Brain (organoid and tissue), 16 donors: ENCODE measurements at places on chromosomes 12 and 14.
A peak's percentile ranks its signal among the peaks of the same experiment; 100 is the strongest.

- no peak for DNase-seq
Observed at GRCh38 chr12:48025281-48025680, 21.0 kb upstream of the COL2A1 start.

DNA sequence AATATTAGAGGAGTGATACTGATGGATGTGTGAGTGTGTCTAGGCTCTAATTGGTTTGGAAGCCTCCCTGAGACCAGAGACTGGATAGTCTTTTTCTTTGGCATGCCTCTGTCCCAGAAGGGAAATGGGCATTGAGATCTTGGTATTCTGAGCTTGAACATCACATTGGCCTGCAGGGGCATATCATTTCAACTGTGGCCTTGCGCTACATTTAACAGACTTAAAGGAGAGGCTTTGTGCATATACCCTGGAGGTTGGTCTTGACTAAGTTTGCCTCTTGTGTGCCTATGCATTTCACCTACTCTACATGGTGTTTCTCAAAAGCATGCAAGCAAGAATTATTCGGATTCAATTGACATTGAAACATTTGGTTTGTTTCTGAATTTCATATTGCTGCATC, 185.4 kb downstream of the TMTC2 start:
- no peak for DNase-seq

GRCh38 chr14:102510616-102511520, 1.3 kb upstream of the ANKRD9 start:
- no peak for DNase-seq

DNA sequence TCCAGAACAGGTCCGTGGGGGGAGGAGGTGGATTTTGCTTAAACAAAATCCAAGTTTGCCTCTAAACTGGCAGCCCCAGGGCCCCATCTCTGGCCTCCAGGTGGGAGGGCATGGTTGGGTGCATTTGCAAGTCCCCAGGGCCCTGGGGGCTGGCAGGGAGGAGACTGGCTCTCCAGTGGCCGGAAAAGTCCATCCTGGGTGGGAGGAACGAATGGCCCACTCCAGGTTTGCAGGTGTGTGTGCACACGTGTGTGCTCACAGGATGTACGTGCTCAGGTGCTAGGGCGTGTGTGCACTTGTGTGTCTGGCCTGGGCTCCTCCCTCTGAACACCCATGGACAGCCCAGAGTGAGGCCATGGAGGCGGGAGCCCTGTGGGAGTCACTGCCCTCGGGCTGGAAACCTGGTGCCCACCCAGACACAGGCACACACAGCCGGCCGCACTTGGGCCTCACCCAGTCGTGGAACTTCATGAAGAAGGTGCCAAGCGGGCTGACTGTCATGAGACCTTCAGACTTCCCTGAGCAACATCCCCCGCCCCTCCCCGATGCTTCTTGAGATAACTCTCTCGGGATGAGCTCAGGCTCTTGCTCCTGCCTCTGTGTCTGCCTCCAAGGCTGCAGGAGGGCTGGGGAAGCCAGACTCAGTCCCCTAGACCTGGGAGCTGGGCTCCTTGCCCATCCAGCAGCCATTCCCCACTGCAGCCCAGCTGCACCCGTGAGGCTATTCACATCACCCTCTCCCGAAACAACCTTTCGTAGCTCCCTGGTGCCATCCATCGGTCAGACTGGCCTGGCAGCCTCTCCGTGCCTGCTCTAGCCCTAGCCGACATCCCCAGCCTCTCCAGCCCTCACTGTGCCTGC, 9.4 kb downstream of the AHNAK2 start:
- no peak for DNase-seq

DNA sequence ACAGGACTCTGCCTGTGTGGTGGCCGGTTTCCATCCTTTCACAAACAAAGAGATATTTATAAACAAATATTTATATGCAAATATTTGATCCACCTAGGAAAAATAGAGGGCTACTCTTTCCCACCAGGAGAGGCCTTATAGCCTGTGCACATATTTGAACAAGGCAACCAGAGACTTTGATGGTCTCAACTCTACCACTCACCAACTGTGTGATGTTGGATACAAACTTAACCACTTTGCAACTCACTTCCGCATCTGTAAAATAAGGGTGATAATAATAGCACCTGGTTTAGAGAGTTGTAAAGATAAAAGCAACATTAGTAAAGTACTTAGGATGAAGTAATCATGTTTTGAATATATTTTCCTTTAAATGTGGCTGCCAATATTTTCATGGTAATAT, 1.5 kb upstream of the CLEC12A start:
- DNase-seq: no peak

GRCh38 chr12:119627019-119627643, 33.6 kb downstream of the TMEM233 start:
- no peak for DNase-seq

GRCh38 chr12:40647651-40648050, 44.6 kb upstream of the CNTN1 start:
- no peak for DNase-seq

GRCh38 chr14:103260629-103261124, 73.4 kb upstream of the EIF5 start:
- DNase-seq: peak; percentile 33

DNA sequence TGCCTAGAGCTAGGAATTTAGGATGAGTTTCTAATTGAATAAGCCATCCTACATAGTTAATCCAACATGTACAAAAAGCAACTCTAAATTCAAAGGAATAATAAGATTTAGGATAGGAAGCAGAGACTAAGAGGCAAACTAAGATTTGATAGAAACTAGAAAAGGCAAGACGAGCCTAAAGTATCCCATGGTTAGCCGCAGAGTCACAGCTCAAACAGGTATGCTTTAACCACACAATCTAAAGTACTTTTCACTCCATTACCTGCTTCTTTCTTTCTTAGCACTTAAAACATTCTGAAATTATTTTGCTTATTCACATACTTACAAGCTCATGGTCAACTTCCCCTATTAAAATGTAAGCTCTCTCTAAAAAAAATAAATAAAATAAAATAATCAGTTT, 51.8 kb downstream of the OTOGL start:
- DNase-seq: no peak

- DNase-seq: no peak
Observed at GRCh38 chr12:97397008-97397407, 65.6 kb upstream of the RMST start.

DNA sequence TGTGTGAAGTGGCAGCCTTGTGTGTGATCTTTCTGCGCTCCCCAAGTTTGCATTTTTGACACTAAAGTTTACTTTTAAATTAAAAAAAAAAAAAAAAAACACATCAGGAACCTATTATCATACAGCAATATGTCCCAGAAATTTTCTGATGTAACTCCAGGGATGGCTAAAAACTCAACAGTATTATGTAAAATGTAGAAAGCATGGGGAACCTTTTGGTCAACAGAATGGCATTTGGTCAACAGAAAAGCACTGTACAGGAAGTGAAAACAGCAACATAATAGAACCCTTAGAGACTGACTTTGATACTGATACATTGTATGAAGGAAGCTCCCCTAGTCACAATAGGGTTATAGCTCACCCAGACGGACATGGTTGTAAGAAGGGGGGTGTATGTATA, 224.3 kb downstream of the ITPR2 start:
- DNase-seq: no peak

DNA sequence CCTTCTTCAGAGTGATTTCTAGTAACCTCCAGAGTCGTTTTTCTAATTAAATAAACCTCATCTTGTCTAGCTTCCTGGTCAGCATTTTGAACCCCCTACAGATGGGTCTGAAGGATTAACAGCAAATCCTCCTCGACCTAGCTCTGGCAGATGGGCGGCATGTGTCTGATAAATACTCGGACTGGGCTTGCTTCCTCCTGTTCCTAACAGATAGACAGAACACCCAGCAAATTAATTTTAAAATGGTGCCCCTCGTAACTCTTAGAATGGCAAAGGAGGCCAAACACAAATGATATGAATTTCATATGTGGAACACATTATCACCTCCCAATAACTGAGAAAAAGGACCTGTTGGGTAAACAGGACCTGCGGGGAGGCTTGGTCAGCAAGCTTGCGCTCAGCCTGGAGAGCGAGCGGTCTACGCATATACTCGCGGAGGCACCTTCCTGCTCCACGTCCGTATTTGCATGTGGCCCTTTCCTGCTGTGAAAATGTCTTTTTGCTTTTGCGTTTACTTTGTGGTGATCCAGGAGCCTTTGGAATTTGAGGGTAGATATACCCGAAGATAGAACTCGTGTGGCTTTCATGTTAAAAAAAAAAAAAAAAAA, 79.6 kb downstream of the OTX2 start:
- DNase-seq: no peak

DNA sequence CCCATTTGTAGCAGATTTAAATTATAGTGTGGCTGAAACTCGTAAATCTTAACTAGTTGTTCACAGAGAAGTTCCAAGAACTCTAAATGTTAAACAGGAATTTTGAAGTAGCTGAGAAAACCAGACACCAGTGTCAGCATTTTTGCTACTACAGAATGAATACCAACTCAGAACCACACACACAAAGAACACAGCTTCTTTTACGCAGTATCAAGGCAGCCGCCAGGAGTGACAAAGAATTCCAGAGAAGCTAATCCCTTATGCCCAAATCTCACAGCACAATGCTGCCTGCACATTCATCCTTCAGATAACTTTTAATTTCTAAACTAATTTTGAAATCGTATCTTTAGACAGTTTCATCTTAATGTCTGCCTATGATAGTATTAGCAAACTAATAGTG, 37.4 kb downstream of the SLC6A15 start:
- no peak for DNase-seq

GRCh38 chr12:16076557-16076956, 165.4 kb downstream of the DERA start:
- no peak for DNase-seq

DNA sequence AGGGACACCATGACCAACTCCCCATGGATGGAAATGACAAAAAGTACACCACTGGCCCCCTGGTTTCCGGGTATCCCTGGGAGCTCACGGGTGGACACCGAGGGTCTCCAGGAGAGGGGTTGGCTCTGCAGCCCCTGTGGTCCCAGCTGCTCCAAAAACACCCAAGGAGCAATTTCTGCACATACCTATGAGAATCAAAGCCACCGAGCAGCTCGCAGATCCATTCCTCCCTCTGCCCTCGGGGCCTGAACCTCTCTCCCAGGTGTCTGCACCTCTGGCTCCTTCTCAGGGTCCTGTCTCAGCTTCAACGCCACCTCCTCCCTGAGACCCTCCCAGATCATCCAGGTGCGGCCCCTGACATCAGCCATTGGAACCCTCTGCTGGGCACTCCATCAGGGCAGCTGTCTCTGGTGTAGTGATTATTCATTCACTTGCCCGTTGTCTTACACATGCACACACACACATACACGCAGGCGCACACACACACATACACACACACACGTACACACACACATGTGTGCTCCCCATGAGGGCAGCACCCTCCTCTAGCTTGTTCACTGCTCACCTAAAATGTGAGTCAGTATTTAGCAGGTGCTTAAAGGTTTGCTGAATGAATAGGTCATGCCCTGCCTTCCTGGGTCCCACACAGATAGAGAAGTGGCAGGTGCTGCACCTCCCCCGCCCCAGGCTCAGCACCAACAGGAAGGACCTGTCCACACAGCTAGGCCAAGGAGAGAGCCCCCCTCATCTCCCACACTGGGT, 5.9 kb downstream of the RIMBP2 start:
- no peak for DNase-seq

DNA sequence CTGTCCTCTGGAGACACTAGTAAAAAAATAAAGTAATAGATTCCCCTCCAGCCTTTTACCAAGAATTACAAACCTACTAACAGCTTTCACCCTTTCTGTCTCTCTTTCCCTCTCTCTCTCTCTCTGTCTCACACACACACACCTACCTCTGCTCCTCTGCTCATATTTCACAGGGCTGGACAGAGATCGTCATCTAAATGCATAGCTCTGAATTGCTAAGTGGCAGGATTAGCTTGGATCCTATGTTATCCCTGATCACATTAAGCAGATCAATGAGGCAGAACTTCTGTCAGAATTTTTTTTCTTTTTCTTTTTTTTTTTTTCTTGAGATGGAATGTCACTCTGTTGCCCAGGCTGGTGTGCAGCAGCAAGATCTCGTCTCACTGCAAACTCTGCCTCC, 22.9 kb downstream of the VCPKMT start:
- DNase-seq: no peak

DNA sequence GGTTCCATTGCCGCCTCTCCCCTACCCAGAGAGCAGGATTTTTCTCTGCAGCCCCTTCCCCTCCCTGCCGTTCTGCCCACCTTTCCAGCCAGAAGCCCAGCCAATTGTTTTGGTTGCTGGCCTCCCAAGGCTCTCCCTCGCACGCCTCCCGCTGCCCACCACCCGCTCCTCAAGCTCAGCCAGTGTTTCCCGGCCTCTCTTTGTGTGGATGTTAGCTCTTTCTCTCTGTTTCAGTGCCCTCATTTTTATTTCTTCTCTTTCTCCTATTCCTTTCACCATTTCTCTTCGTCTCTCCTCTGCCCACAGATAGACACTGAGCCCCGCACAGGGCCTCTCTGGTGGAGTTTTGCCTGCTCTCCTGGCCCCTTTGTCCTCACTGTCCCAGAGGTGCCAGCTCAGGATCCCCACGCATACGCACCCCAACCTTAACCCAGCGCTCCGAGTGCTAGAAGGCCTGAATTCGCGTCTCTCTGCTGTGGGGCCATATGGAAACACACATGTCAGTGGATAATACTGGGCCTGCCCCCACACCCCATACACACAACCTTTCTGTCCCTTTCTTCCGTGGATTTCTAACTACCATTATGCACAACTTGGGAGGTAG, 54.9 kb downstream of the SMUG1 start:
- DNase-seq: no peak

GRCh38 chr14:97948841-97949240, 1151.7 kb downstream of the VRK1 start:
- DNase-seq: peak; percentile 15

- no peak for DNase-seq
Observed at GRCh38 chr12:45726603-45727300, 2.8 kb upstream of the ARID2 start.

DNA sequence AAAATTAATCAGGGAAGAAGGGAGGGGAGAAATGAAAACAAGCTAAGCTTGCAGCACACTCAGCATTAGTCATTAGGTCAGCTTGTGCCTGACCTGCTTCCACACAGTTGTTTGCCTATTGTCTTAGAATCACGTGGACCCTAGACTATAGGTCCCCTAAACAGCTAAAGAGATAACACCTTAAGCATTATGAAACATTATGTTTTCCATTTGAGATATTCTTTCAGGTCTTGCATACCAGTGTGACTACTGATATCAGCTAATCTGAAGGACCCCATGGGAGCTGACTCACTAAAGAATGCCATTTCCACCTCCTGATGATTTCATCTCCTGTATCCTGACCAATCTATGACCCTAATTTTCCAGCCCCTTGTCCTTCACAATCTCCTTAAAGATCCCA, 154.1 kb upstream of the FUT8 start:
- no peak for DNase-seq
